HT1080 (cell line): ENCODE measurements at places on chromosomes 1 and 21.
A peak's percentile ranks its signal among the peaks of the same experiment; 100 is the strongest.

DNA sequence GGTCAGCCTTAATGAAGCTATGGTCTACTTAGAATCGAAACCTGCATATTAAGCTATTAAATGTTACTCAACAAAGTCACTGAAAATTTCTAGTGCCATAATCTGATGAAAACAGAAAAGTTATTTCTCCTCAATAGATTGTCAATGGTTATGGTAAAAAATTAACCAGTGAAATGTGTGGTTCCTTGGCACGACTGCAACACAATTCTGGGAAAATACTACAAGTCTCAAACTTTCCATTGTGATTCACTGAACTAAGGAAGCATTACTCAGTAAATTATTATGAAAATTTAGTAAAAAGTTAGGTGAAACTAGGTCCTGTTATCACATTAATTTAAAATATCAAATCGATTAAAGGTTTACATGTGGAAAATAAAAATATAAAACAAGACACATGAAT, 12.8 kb upstream of the OR2T10 start:
- DNase-seq: no peak

- DNase-seq: peak; percentile 69
These were observed 4.9 kb downstream of the PLEKHG5 start for GRCh38 chr1:6486433-6487011.

DNA sequence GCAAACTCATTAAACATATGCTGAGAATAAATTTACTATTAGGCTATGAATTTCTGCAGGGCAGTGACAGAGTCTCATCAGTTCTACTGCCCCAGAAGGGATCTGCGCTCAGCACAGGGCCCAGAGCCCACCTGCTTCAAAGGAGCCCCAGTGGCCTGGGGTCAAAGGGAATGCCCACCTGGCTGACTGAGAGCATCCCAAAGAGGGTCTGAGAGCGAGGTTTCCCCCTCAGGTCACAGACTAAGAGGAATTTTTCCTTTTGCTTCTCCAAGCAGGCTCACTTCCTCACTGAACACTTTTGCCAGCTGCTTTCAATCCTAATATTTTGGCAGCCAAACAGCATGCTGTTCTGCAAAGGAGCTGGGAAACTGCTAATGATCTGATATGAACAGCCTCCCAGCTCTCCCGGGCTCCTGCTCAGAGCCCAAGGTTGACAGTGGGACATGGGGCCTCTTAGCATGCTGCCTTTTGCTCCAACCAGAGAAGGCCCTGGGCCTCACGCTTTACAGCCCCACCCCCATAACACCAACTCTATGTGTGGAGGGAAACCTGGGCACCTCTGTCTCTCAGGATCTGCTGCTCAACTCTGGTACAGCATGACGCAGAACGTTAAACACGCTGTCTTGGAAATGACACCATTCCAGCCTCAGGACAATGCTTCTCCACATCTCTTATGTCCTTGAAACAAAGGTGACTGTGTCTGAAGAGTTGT, 70.7 kb upstream of the SYT6 start:
- no peak for DNase-seq

GRCh38 chr1:158992787-158993312, 16.9 kb upstream of the IFI16 start:
- no peak for DNase-seq

GRCh38 chr21:42425591-42425990, 21.9 kb downstream of the UBASH3A start:
- no peak for DNase-seq

DNA sequence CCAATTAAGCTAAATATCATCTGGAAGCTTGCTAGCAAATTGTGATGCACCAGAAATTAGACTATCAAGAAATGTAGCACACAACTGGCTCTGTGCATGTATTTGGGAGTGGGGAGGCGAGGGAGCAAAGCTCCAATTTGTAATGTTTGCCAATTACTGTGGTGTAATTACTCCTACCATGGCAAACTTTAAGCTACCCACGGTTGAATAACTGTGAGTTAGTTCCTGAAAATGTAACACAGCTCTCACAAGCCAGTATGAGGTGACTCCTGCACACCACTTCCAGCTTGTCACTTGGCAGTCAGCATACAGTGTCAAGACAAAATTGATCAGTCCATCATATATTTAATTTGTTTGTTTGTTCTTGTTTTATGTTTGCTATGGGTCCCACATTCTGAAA, 141.2 kb downstream of the TM2D1 start:
- DNase-seq: no peak

DNA sequence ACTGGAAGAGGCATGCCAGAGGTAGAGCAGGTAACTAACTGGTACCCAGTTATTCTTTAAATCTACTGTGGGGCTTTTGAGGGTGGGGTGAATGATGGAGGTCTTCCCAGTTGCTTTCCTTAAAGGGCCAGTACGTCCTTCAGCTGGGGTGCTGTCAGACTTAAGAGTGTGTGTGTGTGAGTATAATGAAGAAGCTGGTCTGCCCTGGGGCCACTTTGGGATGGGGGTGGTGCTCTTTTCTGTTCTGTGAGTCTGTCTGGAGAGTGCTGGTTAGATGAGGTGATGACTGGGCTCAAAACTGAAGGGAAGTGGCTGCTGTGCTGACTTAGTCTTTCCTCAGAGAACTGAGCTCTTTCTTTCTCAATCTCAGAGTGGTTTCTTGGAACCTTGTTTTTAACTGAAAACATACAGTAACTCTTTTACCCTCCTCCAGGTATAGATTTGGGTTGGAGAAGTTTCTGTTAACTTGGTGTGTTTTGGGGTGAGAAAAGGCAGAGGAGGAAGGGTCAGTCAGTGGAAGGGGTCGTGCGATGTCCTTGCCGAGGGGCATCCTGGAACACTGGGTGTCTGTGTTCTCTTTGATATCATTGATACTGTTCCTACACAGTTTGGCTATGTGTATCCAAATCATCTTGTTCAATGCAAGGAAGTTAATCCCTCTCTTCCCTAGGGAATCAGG, 746 bp downstream of the MACF1 start:
- peak; percentile 90 for DNase-seq

DNA sequence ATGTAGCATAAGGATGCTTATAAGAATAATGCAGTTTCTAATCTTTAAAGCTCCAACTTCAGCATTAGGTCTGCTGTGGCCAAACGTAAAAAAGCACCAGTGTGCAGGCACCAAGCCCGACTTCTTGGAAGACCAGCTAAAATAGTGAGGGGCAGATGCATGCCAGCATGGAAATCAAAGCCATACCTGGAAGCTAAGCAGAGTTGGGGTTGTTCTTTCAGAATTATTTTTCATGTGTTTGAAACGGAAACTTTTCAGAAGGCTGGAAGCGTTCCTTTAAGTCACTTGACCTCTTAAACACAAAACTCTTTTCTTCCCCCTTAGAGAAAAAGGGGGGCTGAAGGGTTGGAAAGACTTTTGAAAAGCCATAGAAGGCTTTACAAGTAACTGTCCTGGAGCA, 329.2 kb upstream of the C1orf87 start:
- no peak for DNase-seq

- no peak for DNase-seq
These were observed 19.2 kb upstream of the DPH5 start for GRCh38 chr1:101044749-101045148.

GRCh38 chr1:31010086-31010989, 55.2 kb downstream of the PUM1 start:
- DNase-seq: peak; percentile 69

GRCh38 chr1:82697965-82698364, 897.2 kb downstream of the ADGRL2 start:
- no peak for DNase-seq

- DNase-seq: no peak
These were observed 294.7 kb downstream of the SIPA1L2 start for GRCh38 chr1:232335261-232335660.

- DNase-seq: peak; percentile 62
These were observed 257.8 kb upstream of the HOOK1 start for GRCh38 chr1:59556802-59557548.

GRCh38 chr1:59502009-59502691, 205.3 kb downstream of the FGGY start:
- no peak for DNase-seq

DNA sequence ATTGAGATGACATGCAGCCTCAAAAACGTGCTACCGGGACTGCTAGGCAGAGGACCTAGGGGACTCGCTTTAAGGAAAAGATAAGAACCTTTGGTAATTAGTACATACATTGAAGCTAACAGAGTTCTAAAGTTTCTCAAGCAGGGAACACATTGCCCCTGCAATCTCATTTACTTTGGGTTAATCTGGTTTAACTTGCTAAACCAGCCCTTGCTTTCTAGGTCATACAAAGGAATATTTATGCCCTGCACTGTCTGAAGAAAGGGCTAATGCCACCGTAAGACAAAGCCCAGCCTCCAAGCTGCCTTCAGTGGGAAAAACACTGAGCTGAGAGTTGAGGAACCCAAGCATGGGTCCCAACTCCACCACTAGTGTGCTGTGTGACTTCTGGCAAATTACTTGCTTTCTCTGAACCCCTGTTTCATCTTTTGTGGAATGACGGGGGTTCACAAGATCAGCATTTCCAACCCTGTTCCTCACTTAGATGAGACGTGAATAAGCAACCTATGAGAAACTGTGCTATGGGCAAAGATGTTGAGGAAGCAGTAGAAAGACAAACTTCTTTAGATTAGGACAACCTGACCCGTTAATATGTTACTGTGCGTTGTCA, 66.3 kb downstream of the VWA5B1 start:
- no peak for DNase-seq

DNA sequence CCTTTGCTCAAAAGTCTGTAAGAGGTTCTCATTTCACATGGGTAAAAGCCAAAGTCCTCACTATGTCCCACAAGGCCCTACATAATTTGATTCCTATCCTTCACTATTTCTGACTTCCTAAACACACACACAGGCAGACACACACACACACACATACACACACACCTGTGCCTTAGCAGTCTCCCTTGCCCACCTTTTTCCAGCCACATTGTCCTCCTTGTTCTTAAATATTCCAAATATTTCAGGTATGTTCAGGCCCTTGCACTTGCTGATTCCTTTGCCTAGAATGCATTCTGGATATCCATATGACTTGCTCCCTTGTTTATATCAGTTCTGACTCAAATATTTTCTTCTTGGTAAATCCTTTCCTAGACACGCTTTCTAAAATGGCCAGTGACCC, 54.6 kb downstream of the NTNG1 start:
- no peak for DNase-seq

- DNase-seq: peak; percentile 72
These were observed 83.9 kb upstream of the IPO9 start for GRCh38 chr1:201745023-201745422.

GRCh38 chr1:28064064-28064463, 24.3 kb downstream of the EYA3 start:
- DNase-seq: peak; percentile 56

GRCh38 chr1:199946305-199947155, 81.0 kb upstream of the NR5A2 start:
- DNase-seq: no peak

DNA sequence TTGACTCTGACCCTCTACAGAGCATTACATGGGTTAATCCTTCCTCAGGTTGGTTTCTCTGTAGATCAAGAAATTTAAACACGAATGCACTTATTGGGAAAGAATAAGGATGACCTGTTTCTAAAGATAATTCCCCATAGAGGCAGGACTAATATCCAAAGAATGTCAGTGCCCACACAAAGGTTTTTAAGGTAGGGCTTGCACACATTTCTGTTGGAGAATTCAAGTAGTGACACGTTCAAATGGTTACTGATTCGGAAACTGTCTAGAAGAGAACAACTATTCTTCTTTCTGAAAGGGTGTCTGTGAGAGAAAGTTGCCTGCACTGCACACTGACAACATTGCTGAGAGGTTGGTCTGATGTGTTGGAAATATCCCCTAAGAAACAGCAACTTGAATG, 167.3 kb downstream of the ZNF326 start:
- no peak for DNase-seq

- DNase-seq: peak; percentile 17
These were observed 22.8 kb downstream of the LCE3E start for GRCh38 chr1:152543820-152544219.

- no peak for DNase-seq
These were observed 4.4 kb downstream of the SLC19A1 start for GRCh38 chr21:45537746-45538291.

GRCh38 chr1:201982082-201982622, 296 bp upstream of the RNPEP start:
- no peak for DNase-seq

DNA sequence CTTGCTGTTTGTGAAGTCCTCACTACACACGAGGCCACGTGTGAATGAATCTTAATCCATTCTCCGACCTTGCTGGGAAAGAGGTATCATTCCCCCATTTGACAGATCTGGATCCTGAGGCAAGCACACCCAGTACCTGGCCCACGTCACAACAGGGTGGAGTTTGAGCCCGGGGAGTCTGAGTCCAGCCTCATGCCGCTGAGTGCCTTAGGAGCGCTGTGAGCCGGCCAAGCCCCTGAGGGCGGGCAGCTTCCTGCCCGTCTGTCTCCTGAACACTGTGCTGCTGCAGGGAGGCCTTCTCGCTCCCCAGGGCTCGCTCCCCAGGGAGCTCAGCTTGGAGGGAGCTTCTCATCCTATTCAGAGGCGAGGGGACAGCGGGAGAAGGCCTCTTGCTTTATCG, 29.7 kb downstream of the SLC45A1 start:
- DNase-seq: no peak

DNA sequence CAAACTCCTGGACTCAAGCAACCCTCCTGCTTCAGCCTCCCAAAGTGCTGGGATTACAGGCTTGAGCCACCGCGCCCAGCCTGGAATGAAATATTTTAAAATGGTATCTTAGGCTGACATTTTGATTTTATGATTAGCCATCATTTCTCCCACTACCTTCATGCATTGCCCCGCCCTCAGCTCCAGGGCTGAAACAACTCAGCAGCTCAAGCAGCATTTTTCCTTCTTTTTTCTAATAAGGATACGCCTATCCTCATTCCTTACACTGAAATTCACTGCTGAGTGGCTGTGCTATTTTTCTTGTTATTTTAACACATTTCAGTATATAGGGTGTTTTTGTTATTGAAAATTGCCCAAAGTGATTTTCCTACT, 56.8 kb upstream of the HTR1D start:
- DNase-seq: no peak

DNA sequence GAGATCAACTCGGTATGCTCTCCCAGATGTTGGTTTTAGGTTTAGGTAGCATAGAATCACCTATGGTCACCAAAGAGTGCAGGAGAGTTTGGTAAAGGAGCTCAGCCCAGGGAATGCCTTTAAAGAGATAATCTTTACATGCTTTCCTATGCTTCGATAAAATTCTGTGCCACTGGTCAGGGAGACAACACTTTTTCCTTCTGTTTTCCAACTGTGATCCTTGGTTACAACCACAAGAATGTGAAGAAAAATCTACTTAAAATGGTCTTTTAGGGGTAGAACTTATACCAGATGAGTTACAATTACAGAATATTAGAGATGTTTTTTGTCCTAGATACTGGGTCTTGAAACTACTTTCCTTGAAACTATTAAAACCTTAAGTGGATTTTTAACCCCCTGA, 895.6 kb downstream of the TTLL7 start:
- no peak for DNase-seq
